Hematopoietic multipotent progenitor cell treated with erythropoietin and hydrocortisone succinate and interleukin-3 and kit ligand, for 8 days (in vitro differentiated cells): ENCODE measurements at places on chromosomes 16 and 17.

GRCh38 chr17:46071796-46072195 is 72.7 kb downstream of the STH start:
- DNase-seq = no peak

GRCh38 chr16:4316108-4316863 is 419 bp downstream of the GLIS2 start:
- no peak for DNase-seq

GRCh38 chr17:32281011-32281451 is 15.4 kb downstream of the RHBDL3 start:
- DNase-seq = no peak

DNA sequence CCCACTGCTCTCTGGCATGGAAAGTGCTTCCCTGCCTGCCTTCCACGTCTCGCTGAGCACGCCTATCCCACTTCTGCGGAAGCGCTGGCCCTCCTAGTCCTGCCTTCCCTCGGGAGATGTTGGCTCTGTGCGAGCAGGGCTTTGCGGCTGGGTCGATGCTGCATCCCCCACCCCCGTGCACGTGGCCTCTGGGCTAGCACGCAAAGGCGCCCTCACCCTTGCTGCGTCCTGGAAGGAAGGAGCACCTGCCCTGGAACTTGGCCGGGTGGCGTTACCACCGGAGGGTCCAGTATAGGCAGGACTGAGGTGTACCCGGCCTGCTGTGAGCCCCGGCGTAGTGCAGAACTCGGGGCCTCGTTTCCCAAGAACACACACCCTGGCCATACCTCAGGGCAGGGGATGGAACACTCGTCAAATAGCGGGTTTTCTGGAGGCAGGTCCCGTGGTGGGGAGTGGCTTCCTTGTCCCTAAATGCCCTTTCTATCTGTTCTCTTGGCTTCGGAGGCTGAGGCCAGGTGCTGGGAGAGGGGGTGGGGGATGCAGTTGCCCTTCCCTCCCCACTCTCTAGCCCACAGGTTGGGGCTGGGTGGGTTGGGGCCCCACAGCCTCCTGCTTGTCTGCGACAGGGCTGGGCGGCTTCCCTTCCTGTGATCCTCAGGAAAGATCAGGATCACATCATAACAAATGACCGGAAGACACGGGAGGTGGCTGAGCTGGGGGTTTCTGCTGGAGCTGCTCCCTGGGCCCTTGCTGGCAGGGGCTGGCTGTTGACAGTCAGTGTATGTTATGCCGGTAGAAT is 17.4 kb downstream of the BAIAP2 start:
- no peak for DNase-seq

GRCh38 chr16:51134876-51135275 is 16.2 kb downstream of the SALL1 start:
- DNase-seq = no peak

DNA sequence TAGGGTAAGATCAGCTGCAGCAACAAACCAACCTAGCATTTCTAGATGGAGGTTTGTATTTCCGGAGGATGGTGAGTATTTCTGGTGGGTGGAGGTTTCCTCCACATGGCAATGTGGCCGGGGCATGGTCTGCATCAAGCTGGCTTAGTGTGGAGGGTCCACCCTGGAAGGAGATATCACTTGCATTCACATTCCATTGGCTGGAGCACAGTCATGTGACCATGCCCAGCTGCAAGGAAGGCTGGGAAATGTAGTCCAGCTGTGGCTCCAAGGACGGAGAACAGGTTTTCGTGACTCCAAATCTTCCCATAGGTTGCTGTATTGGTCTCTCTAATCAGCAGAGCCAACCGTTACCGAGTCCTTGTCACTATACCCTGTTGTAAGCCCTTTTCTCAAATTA is 68.7 kb downstream of the RAI1 start:
- peak; percentile 83 for DNase-seq

DNA sequence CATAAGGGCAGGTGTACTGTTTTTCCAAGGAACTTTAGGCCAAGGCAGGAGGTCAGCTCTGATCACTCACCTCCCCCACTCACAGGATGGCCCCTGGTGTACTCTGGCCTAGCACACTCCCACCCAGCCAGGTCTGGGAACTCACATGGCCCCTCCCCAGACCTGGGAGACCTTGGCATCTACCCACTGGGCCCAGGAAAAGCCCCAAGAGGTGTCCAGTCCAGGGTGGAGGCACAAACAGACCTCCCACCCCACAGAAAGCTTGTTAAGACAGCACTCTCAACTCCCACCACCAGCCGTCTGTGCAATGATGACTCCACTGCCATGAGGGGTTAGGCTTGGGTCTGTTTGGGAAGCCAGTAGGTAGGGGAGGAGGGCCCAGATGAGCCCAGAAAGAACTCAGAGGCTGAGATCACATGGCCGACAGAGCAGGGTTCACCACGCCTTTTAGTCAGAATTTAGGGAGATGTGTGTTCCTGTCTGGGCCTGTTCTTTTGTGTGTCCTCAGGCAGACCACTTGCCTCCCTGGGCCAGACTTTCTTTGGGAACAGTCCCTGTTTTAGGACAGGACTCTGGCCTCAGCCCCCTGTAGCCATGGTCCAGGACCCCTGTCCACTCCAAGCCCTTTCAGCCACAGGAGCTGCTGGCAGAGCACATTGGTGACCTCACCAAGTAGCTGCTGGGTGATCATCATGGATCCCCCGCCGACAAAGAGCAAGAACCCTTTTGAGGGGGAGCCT is 12.1 kb upstream of the CBFB start:
- DNase-seq = no peak

DNA sequence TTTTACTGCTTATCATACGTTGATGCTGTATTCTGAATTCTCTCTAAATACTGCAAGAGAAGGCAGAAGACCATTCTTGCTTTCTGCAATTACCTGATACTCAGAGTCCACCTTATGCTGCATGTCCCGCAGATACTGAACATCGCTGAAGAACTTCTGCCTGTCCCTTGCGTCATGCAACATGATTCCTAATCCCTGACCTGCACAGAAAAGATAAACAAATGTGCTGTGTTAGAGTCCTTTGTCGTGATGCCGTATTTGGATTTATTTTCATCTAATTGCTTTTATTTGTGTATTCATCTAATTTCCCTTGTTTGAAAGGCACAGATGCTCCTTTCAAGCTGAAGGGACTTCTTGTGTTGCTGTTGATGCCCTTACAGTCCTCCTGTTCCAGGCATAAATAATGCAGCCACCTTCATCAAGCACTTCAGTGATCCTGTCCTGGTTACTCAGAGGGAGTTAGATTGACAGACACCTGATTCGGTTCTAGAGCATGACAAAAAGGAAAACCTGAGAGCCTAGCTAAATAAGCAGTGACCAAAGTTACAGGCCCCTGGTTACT is 6.5 kb downstream of the MARCHF10 start:
- DNase-seq = no peak

GRCh38 chr16:88505405-88506082 is 52.5 kb downstream of the ZFPM1 start:
- DNase-seq = peak; percentile 91

DNA sequence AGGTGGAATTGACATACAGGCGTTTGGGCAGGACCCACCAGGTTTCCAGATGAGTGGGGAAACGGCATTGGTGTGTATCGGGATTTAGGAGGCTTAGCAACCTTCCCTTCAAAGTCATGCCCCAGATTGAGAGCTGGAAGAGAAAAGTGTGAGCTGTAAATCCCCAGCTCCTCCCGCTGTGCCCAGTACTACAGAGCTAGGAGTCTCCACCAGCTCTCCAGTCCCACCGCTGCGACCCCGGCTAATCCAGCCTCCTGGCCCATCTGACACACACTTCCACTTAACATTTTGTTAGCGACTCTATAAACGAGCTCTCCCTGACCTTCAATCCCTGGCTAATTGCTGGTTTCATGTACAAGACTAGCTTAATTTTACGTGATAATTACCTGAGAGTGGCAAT is 29.9 kb upstream of the LHX1 start:
- DNase-seq = no peak

DNA sequence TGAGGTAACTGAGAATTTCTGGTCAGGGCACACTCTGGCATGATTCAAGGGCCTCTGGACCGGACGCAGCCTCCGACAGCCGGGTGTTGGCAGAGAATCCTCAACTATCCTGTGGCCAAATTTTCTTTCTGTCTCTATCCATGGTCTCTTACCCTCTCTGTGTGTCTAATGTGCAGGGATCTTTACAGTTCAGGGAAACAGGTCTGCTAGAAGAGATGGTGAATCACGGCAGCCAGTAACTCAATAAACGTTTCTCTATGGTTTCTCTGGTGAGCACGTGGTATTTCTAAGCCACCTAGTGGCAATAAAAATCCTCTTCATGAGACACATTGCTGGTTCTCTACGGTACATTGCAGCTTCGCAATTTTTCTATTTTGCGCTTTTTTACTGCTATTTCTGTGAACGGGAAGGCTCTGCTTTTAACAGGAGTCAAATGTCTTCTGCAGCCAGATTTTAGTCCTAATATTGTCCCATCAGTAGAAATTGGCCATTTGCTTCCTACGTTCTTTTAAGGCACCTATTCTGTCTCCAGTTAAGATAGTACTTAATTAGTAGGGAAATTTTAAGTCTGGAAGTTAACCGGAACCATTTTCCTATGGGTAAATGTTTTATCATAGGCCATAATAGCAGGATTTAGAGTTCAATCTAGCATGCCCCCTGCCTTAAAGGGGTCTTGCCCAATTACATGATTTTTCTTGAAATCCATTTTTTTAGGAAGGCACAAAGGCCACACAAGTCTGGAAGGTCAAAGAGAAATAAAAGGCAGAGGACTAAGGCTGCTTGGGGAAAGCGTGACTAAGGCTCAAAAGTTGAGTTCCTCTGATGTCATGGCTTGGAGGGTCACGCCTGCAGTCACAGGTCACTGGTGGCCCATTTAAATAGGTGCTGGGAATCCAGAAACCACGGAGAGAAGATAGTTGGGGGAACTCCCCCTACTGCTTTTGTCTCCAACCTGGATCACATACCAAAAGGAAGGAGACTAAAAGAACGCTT is 31.5 kb downstream of the QPRT start:
- DNase-seq = peak; percentile 79

GRCh38 chr17:44112284-44113280 is 10.9 kb downstream of the HDAC5 start:
- no peak for DNase-seq

DNA sequence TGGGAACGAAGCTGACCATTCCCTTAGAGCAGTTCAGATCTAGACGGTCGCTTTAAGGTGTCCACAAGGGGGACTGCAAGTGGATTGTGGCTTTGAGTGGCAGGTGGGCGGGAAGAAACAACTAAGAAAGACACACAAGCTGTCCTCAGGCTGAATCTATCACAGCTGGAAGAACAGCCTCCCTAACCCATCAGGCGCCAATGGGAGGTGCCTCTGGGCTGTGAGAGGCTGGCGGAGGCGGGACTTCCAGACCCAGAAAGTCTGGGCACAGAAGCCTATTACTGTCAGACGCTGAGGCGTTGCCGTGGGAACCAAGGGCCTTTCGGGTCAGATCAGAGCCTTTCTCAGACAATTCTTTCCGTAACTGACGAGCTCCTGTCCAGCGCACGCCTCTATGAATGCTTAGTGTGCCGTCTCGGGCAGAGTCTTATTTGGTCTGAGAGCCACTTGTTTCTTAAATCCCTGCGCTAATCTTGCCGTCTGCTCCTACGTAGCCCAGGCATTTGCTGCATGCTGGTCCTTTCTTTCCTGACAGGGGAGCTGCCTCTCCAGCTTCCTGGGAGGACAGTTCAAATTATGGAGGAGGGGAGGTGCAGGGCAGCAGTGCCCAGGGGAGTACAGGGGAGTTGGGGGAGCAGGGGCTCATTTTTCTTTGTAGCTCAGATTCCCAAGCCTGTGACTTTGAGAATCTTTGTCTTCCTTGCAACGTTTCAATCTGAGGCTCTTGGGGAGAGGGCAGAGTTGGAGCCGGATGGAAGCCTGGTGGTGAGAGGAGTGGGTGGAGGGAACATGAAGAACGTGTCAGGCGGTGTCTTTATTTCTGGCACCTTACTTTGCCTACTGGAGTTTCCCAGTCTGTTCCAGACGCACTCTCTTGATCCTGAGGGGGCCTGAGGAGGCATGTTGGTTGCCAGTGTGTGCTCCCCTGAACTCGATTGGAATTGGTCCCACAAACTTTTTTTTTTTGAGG is 618.7 kb downstream of the KCNJ18 start:
- no peak for DNase-seq

DNA sequence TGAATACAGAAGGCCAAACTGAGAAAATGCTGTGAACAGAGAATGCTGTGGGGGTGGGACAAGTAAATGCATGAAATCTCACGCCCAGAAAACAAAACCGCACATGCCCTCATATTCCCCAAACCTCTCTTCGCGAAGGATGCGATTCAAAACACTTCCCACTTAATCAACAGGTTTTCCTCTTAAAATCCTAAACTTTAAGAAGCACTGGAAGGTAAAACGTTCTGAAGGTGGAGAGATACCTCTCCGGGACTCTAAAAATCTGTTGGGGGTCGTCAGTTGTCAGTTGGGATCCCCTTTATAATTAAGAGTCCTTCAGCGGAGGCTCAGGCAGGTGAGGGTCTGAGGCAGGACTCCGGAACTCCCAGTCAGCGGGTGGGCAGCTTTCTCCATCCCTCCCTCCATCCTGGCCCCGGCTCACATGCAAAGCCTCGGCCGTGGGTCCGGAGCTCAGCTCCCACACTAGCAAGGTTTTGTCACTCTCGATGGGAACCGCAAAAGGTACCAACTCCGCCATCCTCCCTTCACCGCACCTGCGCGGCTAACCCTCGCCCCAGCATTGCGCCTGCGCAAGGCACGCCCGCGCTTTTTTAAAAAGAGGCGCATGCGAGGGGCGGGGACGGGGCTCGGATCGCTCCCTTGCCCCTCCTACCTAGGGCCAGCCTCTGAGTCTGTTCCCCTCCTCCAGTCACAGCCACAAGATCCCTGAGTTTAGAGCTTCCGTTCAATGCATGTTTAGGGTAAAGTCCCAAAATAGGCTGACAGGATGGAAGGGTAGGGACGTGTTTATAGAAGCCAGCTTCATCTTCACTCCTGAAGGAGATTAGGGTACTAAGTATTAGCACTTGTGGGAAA is at the start of gene RDM1:
TSS of gene RDM1 (minus strand) at position 563 of the 855 bp plus-strand sequence. CDS start at position 517, 46 bp downstream.
- peak; percentile 89 for DNase-seq

DNA sequence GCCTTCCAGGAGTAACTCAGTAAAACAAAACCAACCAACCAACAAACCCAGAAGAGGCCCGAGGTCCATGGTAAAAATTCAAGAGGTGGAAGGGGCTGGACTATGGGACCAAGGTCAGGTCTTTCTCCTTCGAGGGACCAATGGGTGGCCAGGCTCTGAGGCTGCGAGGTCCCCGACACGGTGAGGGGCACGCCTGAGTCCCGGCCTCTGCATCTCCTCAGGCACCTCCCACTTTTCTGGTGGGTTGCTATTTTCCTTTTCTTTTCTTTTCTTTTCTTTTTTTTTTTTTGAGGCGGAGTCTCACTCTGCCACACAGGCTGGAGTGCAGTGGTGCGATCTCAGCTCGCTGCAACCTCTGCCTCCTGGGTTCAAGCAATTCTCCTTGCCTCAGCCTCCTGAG is 18.0 kb downstream of the CD7 start:
- DNase-seq = no peak

DNA sequence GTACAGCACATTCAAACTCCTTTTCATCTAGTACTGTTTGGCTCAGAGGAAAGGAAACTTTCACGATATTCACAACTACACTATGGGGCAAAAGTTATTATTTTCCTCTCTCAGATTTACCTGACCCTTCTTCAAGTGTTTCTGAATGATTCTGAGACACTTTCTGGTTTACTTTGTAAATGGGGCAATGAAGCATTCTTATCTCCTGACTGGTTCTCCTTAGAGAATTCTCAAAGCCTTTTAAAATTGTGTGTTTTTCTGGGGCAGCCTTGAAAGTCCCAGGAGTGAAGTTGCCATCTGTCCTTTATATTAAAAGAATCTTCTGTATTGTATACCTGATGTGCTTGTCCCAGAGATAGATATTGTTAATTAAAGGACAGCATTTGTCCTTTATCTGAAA is 264.9 kb downstream of the FTO start:
- no peak for DNase-seq

- no peak for DNase-seq
Observed at GRCh38 chr17:30091771-30092170, 24.8 kb upstream of the NSRP1 start.
